ENCODE measurements at places on chromosomes 7 and 10.

DNA sequence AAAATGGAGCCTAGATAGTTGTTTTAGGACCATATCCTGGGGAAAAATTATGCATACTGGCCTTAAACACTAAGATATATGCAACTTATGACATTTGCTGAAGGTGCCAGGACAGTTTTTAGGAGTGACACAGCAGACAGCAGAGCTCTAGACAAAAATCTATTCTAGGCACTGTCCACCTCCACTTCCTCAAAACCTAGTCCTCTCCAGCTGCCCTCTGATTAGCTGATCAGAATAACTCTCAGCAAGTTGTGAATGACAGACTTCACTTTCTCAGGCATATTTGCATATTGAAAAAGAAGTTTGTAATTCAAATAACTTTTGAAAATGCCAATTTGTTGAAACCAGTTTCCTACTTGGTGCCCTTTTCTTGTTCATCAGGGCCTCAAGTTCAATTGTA is 152.3 kb upstream of the STEAP4 start:
- no peak for DNase-seq

GRCh38 chr7:42765931-42766330 is 145.9 kb downstream of the C7orf25 start:
- no peak for DNase-seq

- no peak for DNase-seq
Measured at GRCh38 chr7:96870934-96871333, 134.4 kb upstream of the DLX6 start.

DNA sequence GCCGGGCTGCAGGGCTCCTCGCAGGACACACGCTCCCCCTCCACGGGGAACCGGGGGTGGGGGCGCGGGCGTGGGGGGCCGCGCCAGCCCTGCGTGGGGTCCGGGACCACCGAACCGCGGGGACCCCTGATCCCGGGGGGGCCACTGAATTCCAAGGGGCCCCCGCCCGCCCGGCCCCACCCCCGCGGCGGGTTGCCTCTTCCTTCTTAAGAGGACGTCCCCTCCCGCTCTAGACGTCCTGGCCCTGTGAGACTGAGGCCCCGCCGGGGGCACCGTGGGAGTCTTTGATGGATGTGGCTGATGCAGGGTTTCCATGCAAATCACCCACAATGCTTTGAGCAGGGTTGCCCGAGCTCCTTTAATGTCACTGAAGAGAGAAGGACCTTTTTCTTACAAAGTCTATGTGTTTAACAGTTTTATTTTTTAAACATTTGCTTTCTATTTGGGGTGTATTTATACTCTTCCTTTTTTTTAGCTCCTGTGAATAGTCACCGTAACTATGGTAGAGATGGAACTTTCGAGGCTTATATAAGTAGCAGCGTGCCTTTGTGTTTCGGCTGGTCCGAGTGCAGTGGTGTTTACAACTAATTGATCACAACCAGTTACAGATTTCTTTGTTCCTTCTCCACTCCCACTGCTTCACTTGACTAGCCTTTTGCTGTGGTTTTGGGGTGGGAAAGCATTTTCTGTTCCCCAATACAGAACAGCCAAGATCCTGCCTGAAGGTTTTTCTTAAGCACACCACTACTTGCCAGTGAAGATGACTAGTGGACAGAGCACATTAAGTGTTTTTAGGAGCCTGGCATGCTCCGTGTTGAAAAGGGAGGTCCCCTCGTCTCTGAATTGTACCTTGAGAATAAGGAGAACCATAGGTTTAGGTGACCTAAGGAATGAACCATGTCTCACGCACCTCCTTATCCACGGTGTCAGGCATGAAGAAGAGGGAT is 44.8 kb downstream of the PDIA4 start:
- DNase-seq = peak; percentile 88

GRCh38 chr7:77391230-77391629 is 24.9 kb downstream of the GSAP start:
- no peak for DNase-seq

- no peak for DNase-seq
Measured at GRCh38 chr10:3886191-3886590, 101.2 kb upstream of the KLF6 start.

GRCh38 chr7:21412957-21413356 is 14.9 kb upstream of the SP4 start:
- DNase-seq = no peak

DNA sequence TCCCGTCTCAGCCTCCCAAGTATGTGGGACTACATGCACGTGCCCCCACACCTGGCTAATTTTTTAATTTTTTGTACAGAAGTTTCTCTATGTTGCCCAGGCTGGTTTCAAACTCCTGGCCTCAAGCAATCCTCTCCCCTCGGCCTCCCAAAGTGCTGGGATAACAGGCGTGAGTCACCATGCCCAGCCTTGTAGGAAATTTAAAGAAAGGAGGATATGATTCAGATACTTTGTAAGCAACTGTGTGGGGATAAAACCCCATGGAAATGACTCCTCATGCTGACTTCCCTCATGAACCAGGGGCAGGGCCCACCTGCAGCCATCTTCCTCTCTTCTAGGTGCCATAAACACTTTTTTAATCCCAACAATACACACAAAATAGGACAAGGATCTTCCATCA is 50.2 kb downstream of the APBB1IP start:
- DNase-seq = no peak

DNA sequence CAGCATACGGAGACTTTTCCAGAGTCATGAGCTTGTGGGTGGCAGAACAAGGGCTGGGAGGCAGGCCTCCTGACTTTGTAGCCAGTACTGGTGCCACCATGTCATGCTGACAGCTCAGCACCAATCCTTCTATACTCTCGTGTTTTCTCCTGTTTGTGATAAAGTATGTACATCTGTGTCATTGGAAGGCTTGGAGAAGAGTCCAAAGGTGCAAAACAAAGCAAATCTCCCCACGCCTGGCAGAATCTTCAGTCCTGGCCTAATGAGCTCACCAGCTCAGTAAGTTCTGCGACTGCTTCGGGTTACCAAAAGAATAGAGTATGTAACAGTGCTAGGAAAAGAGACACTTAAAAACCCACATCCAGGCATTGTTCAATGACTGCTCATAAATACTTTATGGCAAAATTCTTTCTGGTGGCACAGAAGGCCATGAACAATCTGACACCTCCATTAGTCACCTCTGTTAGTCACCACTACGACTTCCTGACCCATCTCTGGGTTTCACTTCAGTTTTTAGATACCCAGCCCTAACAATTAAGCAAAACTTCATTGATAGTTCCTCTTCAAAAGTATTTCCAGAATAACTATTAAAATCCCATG is 24.5 kb downstream of the STEAP1 start:
- no peak for DNase-seq

DNA sequence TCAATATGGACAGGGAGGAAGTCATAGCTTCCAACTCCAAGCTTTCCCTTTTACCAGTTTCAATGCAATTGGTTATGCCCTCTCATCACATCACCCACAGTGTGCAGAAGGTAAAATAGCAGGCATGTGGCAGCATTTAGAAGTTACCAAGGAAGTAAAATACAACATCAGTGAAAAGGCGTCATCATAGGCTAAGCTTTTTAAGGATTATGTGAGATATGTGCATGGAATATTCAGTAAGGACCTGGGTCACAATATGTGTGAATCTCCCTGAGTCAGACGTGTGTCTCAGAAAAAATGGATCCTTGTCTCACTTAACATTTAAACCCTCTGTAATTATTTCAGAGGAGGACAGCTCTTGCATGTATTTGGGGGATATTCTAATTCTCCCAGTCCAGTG is 522.8 kb upstream of the POM121L12 start:
- DNase-seq = no peak

- no peak for DNase-seq
Measured at GRCh38 chr7:25762511-25763462, 389.2 kb upstream of the NFE2L3 start.

DNA sequence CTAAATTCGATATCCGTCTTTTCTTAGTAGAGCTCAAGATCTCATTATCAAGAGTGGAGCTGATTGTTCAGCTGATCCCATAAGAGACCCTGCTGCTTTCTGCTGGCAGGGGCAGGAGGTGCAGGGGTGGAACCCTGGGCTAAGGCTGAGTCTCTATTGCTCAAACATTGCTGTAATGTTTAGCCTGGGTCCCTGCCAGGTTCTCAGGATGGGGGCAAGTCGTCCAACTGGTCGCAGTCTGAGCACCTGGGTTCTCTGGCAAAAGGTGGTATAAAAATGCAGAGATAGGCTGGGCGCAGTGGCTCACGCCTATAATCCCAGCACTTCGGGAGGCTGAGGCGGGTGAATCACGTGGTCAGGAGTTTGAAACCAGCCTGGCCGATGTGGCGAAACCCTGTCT is 62.0 kb upstream of the NRBF2 start:
- no peak for DNase-seq

- no peak for DNase-seq
Measured at GRCh38 chr10:125768219-125768855, 7.3 kb downstream of the MMP21 start.

GRCh38 chr7:35905555-35905954 is 104.7 kb downstream of the SEPTIN7 start:
- no peak for DNase-seq

- no peak for DNase-seq
Measured at GRCh38 chr10:104090611-104091010, 4.9 kb upstream of the COL17A1 start.

DNA sequence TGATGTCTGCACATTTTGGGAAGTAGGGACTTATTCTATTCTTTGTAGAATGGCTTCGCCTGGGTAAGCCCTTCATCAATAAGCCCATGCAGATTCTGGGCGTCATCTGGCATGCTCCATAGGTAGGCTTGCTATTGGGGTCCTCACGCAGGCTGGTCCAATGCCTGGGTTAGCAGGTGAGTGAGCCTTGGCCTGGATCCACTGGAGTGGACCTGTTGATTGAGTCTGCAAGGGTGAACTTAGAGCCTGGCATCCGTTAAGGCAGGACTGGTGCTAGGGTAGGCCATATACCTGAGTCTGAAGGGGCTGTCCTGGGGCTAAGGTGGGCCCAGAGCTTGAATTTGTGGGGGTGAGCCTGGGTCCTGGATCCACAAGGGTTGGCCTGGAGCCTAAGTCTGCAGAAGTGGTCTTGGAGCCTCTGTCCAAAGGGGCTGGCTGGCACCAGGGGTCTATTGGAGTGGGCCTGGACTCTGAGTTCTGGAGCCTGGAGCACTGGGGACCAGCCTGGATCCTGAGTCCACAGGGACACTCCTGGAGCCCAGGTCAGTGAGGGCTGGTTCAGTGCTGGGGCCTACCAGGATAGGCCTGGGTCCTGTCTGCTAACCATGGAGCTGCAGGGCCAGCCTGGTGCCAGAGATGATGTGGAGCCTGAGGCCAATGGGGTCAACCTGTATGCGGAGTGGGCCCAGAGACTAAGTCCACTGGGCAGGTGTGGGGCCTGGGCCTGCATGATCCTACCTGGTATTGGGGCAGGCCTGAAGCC is 297.7 kb downstream of the PTPRN2 start:
- no peak for DNase-seq

GRCh38 chr10:74177140-74177677 is 26.2 kb downstream of the ADK start:
- DNase-seq = no peak

DNA sequence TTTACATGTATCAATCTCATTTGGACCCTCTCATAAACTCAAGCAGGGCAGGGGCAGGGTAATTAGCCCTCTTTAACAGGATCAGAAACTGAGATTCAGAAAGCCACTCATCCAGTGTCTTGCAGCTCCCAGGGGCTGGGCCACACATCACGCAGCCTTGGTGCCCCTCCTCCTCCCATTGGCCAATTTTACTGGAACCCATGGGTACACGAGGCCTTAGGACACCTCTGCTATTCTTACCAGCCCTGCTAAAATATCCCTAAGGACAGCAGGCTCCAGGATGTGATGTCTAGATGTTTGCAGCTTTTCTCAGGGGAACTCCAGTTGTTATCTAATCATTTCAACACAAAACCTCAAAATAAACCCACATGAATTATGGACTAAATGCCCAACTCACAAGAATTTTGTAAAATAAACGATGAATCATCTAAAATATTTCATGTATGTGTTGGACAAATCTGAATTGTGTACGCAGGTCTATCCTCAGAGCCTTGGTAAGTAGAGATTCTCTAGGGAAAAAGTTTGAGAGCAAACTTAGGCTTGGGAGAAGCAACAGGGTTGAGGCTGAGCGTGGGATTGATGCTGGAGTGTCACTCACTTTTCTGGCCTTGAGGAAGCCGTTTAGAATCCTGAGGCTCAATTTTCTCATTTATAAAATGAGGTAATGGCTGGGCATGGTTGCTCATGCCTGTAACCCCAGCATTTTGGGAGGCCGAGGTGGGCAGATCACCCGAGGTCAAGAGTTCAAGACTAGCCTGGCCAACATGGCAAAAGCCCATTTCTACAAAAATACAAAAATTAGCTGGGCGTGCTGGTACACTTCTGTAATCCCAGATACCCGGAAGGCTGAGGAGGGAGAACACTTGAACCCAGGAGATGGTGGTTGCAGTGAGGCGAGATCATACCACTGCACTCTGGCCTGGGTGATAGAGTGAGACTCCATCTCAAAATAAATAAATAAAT is 69.7 kb upstream of the TNS3 start:
- no peak for DNase-seq

DNA sequence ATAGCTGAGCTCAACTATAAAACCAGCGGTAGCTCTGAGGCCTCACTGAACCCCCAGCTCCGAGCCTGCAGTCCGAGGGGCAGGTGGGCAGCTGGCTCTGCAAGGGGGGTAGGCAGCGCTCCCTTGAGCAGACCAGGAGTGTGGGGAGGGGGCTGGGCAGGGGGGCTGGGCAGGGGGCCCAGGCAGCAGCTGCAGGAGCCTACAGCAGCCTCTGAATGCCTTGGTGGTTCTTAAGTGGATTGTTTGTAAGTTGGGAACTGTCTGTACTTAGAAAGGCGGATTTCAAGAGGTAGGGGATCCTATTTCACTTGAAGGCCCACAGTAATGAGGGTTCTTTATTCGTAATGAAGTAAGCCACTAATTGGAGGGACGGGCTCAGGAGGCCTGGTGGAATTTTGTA is 72.3 kb downstream of the ICA1 start:
- no peak for DNase-seq

GRCh38 chr7:26051021-26051420 is 101.0 kb upstream of the NFE2L3 start:
- no peak for DNase-seq

DNA sequence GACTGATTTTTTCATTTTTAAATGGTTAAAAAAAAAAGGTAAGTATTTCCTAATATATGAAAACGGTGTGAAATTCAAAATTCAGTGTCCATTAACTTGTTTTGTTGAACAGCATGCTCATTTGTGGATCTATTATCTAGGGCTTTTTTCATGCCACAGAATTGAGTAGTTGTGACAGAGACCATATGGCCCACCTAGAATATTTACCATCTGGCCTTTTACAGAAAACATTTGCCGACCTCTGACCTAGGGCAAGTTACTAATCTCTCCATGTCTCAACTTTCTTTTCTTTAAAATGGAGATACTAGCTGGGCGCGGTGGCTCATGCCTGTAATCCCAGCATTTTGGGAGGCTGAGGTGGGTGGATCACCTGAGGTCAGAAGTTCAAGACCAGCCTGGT is 41.3 kb downstream of the GRK5 start:
- DNase-seq = no peak

DNA sequence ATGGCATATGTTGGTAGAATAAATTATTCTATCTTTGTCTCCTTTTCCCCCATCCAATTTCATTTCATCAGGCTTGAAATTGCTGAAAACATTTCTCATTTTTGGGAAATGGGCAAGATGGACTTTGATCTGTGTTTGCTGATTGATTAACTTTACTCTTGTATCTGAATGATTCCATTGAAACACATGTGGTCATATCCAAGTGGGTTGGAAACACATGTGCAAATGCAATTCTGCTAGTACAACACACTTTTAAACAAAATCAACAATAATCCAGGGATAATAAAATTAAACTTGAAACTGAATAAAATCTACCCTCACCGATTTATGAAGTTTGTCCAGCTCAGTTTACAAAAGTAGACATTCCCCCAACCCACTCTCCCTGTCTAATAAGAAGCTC is 96.9 kb downstream of the EPDR1 start:
- no peak for DNase-seq

Data from NCI-H1694 (cell line).